ENCODE measurements at places on chromosomes 12 and 14. TPM values are rescaled to one million over a fixed set of nuclear protein-coding genes. Genes with fewer than 3 reads are reported as not detected.

LUM gene
- total RNA-seq, result not detected

HOXC12 gene
- not detected for total RNA-seq

- H3K27me3 ChIP-seq, result peaks cover 13% of the 10 kb centered on the region
- H3K27ac ChIP-seq, result no peak overlapping the region
- peak overlapping the region; percentile 75 for H3K4me3 ChIP-seq
These were observed 287 bp upstream of the SLC2A13 start for GRCh38 chr12:40106202-40106533.

GRCh38 chr12:3231399-3231876, 154.3 kb downstream of the TSPAN9 start:
- H3K36me3 ChIP-seq, result no peaks in the 10 kb centered on the region
- no peak overlapping the region for H3K4me3 ChIP-seq
- H3K27me3 ChIP-seq, result no peaks in the 10 kb centered on the region
- no peak overlapping the region for H3K27ac ChIP-seq
- DNase-seq, result no peak
- H3K4me1 ChIP-seq, result no peaks in the 10 kb centered on the region

- no peak overlapping the region for H3K27ac ChIP-seq
- H3K27me3 ChIP-seq, result peaks cover 4% of the 10 kb centered on the region
- H3K36me3 ChIP-seq, result peaks cover 10% of the 10 kb centered on the region
- H3K4me1 ChIP-seq, result peaks cover 5% of the 10 kb centered on the region
These were observed 189.7 kb upstream of the RGS6 start for GRCh38 chr14:71742485-71742884.

DNA sequence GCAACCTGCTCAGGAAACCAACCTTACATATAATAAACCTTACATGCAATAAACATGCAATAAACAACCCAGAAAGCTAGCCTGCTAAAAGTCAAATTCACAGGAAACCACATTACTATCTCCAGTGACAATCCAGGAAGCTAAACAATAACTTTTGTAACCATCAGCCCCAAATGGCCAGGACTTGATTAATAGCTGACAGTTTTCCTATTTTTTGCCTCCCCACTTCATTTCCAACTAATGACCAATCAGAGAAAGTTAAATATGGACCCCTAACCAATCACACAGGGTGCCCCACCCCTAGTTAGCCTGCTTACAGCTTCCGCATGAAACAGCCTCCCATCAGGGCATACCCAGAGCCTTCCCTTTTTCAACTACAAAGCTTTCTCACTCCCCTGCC, 152.2 kb upstream of the LMNTD1 start:
- H3K27me3 ChIP-seq, result no peaks in the 10 kb centered on the region
- no peak for DNase-seq
- peaks cover 9% of the 10 kb centered on the region for H3K4me1 ChIP-seq
- no peak overlapping the region for H3K4me3 ChIP-seq
- no peaks in the 10 kb centered on the region for H3K36me3 ChIP-seq
- H3K27ac ChIP-seq, result no peak overlapping the region

All from activated CD4-positive, alpha-beta T cell treated with anti-CD3 and anti-CD28 coated beads, Interleukin-2, amount 10 ng/mL, durations not matched to agents 7 days and 5 days (primary cell).